ENCODE measurements at places on chromosomes 5 and 9.

DNA sequence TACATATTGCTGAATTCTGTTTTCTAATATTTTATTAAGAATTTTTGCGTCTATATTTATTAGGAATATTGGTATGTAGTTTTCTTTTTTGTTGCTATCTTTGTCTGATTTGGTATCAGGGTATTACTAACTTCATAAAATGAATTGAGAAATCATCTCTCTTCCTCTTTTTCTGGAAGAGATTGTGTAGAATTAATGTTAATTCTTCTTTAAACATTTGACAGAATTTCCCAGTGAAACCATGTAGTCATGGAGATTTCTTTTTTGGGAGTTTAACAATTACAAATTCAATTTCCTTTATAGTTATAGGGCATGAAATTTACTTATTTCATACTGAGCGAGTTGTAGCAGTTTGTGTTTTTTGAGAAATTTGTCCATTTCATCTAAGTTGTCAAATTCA lies 3.3 kb upstream of the FAM170A start:
- no peak for DNase-seq

- no peak for DNase-seq
These were observed 22.0 kb downstream of the CDC42SE2 start for GRCh38 chr5:131285703-131286399.

GRCh38 chr5:157732596-157733262 lies 1.5 kb downstream of the THG1L start:
- DNase-seq, result no peak

DNA sequence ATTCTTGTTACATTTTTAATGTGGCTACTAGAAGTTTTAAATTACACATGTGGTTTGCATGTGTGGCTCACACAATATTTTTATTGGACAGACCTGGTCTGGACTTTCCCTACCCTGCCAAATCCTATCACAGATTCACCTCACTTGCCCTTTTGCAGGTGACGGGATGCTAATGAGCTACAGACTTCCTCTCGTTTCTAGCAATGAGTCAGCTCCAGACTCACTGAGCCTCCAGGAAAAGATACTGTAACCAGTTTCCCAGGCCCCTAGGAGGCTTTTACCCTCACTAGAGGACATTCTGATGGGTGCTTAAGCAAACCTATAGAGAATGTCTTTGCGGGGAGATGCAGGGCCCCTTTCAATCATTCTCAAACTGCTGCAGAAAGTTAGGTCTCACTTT lies 135.4 kb downstream of the WDR41 start:
- DNase-seq, result no peak

- no peak for DNase-seq
These were observed 204.5 kb downstream of the PLK2 start for GRCh38 chr5:58255386-58255785.

DNA sequence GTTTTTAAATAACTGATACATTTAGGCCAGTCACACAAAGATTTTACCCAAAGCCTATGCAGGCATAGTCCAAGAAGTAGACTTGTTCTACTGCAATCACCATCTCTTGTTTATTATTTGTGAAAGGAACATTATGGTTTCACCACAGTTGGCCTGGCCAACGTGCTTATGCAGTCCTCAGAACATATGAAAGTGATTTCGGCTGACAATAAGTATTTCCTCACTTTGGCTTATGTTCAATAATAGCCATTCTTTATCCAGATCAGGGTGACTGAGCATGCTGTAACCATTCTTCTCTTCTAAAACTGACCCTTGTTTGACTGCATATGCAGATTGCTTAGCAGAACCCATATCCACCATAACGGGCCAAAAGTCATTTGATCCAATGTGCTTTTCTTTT lies 76.6 kb upstream of the CCDC152 start:
- DNase-seq, result no peak

GRCh38 chr5:59622848-59623247 lies 270.7 kb downstream of the PDE4D start:
- no peak for DNase-seq

DNA sequence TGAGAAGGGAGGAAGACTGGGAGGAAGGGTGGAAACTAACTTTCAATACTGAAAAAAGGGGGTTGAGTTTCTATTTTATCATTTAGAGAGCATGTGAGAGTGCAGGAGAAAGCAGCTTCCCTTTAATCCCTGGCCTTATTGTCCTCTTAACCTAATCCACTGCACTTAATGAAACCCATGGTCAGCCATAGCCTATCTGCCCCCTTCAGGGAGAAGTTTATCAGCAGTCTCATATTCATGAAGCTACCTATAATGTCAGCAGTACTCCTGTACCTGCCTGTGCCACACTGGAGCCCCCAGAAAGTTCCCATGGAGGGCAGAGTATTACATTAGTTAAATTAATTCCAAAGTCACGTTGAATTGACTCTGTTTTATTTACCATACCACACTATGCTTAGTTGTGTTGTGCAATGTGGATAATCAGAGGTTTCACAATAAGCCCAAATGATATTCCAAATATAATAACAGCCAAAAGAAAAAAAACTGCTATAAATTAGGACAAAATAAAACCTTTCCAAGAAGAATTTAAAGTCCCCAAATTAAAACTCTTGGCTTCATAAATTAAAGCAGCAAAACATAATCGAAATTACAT lies 62.9 kb downstream of the MUSK start:
- DNase-seq, result no peak

DNA sequence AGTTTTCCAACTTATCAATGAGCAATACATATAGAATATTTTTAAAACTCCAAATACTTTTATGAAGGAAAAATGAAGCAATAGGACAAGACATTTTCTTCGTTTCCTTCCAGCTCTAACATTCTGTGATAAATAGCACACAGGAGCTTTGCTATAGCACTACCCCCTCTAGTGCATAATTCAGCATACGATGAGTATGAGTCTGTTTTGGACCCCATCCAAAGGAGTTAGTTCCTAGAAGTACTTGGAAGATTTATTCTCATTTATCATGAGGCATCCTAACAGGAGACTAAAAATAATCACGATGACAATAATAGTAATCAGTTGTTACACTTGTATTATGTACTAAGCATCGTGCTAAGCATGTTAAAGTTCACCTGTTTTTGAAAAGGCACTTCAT lies 1061.3 kb upstream of the DMAC1 start:
- no peak for DNase-seq

- no peak for DNase-seq
These were observed 56.5 kb upstream of the RNF38 start for GRCh38 chr9:36456480-36457065.

GRCh38 chr9:108874058-108874788 lies 12.2 kb downstream of the ACTL7A start:
- no peak for DNase-seq

GRCh38 chr9:38194870-38195269 lies 125.8 kb upstream of the SHB start:
- no peak for DNase-seq

GRCh38 chr5:44833249-44833648 lies 24.5 kb downstream of the MRPS30 start:
- DNase-seq, result no peak

- DNase-seq, result no peak
These were observed 129.7 kb downstream of the YIPF5 start for GRCh38 chr5:144040615-144041305.

DNA sequence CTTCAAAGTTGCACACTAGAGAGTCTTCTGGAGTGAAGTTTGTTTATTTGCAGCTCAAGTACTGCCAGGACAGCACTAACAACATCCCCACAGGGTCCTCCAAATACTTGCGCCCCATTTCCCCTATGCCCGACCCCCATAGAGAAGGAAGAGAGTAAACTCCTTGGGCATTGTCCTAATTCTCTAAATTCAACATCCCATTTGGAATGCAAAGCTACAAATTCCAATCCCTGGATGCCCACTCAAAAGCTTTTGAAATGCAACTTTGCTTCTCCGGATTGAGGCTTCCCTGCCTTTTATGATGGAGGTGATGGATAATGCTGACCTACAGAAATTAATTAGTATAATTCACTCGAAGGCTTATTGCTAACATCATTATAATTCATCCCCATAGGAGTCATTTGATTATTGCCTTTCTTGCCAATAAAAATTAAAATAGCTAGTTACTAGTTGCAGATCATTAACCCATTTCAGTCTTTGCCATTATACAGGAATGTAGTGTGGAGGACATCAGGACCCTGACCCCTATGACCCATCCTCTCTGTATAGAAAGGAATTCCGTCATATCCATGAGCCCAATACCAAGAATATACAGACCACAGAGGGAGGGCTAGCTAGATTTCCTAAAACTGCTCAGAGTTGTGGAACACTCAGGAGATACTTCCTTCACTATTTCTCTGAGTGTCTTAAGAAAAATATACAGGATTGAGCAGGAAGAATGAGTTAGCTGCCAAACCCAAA lies 277.6 kb downstream of the ZNF608 start:
- no peak for DNase-seq

DNA sequence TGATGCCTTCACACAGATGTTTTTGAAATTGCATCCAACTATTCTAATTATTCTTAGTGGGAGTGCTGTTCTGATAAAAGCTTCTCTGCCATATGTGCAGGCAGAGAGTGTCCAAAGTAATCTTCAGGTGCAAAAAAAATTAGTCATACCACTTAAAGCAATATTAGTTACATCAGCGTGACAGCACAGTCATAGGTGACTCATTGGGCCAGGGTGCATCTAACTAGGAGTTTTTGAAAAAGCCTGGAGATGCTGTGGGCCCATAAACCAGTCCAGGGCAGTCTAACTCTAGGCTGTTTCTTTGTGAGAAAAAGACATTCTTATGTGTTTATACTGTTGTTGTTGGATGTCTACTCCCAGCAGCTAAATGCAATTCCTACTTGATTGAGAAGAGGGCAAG lies 33.0 kb upstream of the C6 start:
- DNase-seq, result no peak

DNA sequence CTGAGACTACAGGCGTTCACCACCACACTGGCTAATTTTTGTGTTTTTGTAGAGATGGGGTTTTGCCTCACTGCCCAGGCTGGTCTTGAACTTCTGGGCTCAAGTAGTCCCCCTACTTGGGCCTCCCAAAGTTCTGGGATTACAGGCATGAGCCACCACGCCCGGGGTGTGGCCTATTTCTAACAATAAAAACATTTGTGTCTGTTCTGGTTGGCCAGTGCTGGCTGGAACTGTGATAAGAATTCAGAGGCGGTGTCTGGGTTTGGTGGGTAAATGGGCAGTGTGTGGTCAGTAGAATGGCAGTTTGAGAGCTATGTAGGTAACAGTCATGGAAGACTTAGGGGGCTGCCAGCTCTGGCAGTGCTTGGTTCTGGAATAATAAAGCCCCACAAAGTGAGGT lies 46.9 kb upstream of the SYNPO start:
- no peak for DNase-seq

- no peak for DNase-seq
These were observed 37.9 kb upstream of the DPYSL3 start for GRCh38 chr5:147547730-147548129.

DNA sequence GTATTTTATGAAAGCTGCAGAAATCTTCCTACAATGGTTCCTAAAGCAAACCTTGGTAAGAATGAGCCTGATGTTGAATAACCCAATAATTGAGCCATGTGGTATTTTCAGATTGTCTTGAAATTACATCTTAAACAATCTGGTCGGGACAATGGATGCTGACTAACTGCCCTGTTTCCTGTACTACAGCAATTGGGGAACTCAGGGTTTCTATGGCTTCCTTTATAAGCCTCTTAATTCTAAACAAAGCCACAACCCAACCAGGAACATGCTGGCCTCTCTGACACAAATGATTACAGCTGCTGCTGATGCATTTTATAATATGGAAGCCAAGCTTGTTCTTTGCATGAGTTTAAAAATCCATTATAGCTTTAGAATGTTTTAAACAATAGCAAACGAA lies 30.2 kb downstream of the PTPN3 start:
- DNase-seq, result no peak

GRCh38 chr5:119168401-119168800 lies 97.5 kb downstream of the DMXL1 start:
- DNase-seq, result no peak

DNA sequence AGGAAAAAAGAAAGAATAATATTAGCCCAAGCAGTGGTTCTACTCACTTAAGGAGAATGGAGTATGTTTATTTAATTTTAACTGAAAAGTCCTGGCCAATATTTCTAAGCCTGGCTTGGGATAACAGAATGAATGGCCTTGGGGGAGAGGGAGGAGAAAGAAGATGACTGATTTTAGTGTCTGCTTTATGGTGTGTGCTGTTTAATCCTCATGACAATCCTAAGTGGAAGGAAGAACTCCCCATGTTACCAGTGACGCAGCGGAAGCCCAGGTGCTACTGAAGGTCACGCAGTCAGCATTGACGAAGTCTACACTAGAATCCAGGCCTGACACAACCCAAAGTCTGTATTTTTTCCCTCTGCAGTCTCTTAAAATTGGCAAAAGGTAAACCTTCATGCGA lies 50.5 kb downstream of the PALM2AKAP2 start:
- DNase-seq, result no peak

- no peak for DNase-seq
These were observed 165.7 kb downstream of the PSAT1 start for GRCh38 chr9:78462611-78463010.

DNA sequence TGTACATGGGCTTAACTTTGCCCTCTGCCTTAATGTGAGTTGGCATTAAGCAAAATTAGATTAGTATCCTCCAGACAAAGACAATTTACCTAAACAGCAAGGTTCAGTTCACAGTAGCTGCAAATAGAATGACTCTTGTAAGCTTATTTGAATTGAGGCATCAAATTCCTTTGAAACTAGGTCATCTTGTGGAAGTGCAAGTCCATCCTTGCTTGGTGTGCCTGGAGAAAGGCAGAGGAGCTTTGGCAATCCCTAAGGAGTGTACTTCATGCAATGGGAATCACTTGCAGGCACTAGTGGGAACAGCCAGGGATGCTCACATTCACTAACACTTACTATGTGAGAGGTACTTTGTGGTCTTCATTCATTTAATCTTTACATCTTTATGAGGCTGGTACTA lies 118.3 kb downstream of the DRD1 start:
- no peak for DNase-seq

- DNase-seq, result no peak
These were observed 5.0 kb downstream of the SPRY4 start for GRCh38 chr5:142319560-142320429.

DNA sequence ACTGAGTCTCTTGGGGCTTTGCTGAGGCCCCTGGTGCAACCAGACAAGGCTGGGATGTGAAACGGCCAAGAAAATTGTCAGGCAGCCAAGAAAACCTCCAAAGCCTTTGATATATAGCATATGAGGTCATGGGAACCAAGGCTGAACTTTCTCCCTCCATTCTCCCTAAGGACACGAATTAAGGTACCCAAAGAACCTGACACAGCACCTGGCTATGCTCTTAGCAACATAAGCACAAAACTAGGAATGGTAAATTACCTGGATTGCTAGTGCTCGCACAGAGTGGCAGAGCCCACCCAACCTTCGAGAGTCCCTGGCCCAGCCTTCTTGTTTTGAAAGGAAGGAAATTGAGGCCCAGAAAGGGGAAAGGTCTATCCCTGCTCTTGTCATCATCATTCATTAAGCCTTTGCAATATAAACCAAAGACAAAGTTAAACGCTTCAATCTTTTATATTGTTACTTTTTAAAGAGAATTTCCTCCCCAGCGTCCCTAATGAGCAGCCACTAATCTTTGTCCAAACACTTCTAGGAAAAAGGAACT lies 220.0 kb upstream of the NR4A3 start:
- no peak for DNase-seq

GRCh38 chr9:124133727-124134126 lies 122.2 kb downstream of the LHX2 start:
- DNase-seq, result no peak

- no peak for DNase-seq
These were observed 11.6 kb upstream of the PAPPA start for GRCh38 chr9:116141864-116142561.
